ENCODE measurements at places on chromosomes 3 and 15. TPM values are rescaled to one million over a fixed set of nuclear protein-coding genes. Genes with fewer than 3 reads are reported as not detected.

Gene AGTR1
- 4.8 TPM for polyA plus RNA-seq

Gene ADAMTS17
- 6.8 TPM for polyA plus RNA-seq

Gene LRRC34
- polyA plus RNA-seq, result 32.8 TPM

Gene CCR5
- 3.3 TPM for polyA plus RNA-seq

Gene STAC
- polyA plus RNA-seq, result 4.8 TPM

Gene PLCB2
- 13.6 TPM for polyA plus RNA-seq

Gene FOXL2
- polyA plus RNA-seq, result 1.3 TPM

Gene CLDN16
- polyA plus RNA-seq, result 0.36 TPM
